ENCODE measurements at places on chromosomes 4 and X.

DNA sequence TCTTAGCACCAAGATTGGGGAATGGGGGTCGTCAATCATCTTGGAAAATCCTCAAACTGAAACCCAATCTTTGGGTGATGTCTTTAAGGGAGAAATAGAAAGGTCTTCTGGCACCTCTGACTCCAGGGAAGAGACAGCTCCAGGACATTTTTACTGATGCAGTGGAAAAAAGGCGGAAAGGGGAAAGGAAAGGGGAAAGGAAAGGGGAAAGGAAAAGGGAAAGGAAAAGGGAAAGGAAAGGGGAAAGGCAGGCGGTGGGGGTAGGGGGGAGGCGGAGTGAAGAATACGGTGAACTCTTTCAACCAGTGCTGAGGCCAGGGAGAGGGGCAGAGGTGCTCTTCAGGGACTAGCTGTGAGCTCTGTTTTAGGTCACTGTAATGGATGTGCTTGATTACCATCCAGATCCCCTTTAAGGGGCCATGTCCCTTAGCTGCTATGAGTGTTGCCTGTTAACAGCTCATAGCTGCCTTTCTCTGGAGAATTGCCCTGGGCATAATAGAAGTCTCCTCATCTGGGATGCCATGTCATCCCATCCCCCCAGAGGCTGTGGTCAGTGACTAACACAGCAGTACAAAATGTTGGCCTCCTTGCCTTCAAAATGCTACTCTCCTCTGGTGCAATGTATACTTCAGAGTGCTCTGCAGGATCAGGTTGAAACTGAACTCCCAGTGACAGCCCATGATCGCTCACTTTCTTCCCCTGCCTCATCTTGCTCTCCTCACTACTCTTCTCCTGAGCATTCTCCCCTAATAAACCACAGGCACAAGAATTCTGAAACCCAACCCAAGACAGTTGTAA lies 92.4 kb upstream of the AP1S2 start:
- no peak for DNase-seq

DNA sequence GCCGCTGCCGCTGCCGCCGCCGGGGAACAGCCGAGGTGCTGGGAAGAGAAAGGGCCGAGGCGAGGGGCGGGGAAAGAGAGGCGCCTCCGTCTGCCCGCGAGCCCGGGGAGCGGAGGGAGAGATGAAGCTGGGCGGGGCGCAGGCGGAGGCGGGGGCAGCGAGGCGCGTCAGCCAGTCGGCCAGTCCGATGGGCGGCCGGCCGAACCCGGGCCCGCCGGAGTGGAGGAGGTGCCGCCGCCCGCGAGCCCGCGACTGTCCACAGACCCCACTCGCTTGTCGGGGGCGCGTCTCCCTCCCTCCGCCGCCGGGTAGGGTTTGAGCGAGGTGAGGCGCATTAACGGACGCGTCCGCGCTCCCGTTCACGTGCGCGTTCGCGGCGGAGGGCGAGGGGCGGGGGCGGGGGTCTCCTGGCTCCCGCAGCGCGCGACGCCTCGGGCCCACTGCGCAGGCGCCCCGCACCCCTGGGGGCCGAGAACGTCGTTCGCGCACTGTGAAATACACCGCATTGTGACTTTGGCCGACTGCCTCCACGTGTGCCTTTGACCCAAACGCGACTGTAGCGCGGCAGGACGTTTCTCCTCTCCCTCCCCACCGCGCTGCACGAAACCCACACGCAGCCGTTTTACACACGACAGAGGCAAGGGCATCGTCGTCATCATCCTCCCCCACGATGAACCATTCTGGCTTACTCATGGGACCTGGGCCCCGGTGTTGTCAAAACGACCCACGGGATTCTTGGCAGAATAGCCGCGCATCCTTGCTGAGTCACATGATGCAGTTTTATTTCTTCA lies at the start of gene NUDT11:
Gene NUDT11 (minus strand): TSS at position 92 of the 791 bp plus-strand sequence. CDS start 148 bp downstream, outside the sequence.
- DNase-seq, result no peak

- no peak for DNase-seq
Observed at GRCh38 chrX:136822337-136823095, 41.8 kb upstream of the ARHGEF6 start.

DNA sequence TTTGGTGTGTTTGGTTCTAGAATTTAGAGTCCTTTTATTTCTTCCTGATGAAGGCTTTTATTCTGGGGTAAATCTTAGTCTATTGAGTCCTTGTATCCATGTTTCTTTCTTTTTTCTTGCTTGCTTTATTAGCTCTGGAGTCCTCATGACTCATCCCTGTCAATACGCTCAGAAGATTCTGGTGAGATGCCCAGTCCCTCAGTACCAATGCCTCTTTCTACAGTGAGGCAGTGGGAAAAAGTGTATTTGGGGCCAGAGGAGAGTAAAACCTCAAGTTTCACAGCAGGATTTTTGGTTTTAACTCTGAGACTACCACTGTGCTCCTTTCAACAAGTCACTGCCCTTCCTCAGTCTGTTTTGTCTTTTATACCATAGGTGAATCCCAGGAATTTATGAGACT lies 368.0 kb downstream of the GBA3 start:
- no peak for DNase-seq

DNA sequence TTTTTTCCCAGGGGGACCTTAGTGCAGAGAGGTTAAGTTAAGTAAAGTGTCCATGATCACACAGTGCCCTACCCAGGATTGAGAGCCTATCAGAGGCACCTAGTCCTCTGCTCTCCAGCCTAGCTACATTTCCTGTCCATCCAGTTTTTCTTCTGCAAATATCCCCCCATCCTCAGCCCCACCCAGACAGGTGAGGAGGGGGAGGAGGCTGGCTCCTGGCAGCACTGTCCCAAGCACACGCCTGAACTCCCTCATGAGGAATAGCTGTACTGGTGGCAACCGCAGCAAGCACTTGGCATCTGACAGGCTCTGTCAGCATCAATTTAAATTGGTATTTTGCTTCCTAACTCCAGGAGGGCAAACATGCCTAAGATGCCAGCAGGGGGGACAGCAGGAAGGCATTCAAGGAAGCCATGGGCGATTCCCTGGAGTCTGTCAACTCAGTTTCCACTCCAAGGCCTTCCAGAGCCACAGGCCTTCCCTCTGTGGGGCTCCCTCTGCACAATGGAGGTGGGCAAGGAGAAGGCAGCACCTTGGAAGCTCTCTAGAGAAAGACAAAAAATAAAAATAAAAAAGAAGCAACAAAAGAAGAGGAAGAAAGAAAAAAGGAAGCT lies 6.4 kb upstream of the FRMPD3 start:
- peak; percentile 55 for DNase-seq

DNA sequence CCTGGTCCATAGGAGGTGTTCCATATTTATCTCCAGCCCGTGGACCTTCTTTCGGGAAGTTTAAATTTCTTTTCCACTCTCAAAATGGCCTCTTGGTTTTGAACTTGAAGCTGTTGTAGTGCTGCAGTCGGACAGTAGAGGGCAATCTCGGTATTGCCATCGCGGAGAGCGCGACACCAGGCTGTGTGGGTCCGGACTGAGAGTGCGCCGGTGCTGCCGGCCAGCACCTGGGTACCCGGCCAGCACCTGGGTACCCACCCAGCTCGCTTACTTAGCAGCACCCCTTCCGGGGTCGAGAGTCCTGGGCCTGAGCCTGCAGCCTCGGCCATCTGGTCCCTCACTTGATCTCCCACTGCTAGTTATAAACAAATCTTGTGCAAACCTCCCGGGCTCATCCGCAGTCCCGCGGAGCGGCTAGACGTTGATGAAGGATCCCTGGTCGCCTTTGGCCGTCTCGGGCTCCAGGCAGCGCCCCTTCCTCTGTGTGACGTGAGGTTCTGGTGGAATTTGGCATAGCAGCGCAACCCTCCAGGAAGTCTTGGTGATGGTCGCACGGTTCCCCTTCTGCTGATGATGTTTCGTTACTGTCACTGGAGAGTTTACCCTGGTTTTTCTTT lies 18.0 kb downstream of the FAM9A start:
- peak; percentile 7 for DNase-seq

DNA sequence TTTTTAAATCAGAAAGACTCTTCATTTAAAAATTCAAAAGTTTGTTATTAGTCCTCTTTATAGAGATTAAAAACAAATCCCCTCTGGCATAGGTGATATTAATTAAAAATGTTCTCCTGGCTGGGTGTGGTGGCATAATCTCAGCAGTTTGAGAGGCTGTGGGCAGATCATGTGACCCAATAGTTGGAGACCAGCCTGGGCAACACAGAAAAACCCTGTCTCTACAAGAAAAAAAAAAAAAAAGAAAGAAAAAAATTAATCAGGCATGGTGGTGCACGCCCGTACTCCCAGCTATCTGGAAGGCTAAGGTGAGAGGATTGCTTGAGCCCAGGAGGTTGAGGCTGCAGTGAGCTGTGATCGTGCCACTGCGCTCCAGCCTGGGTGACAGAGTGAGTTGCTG lies 38.9 kb downstream of the RASGEF1B start:
- no peak for DNase-seq

GRCh38 chrX:13152518-13153185 lies 108.2 kb upstream of the FAM9C start:
- DNase-seq, result no peak

- no peak for DNase-seq
Observed at GRCh38 chrX:69060631-69061408, 104.4 kb downstream of the PJA1 start.

- no peak for DNase-seq
Observed at GRCh38 chr4:154958621-154959358, 177.7 kb downstream of the RBM46 start.

GRCh38 chr4:6448476-6449170 lies 23.8 kb downstream of the PPP2R2C start:
- no peak for DNase-seq

- DNase-seq, result no peak
Observed at GRCh38 chr4:71006203-71006907, 12.9 kb downstream of the DCK start.

- no peak for DNase-seq
Observed at GRCh38 chr4:159390648-159391047, 287.8 kb downstream of the RAPGEF2 start.

DNA sequence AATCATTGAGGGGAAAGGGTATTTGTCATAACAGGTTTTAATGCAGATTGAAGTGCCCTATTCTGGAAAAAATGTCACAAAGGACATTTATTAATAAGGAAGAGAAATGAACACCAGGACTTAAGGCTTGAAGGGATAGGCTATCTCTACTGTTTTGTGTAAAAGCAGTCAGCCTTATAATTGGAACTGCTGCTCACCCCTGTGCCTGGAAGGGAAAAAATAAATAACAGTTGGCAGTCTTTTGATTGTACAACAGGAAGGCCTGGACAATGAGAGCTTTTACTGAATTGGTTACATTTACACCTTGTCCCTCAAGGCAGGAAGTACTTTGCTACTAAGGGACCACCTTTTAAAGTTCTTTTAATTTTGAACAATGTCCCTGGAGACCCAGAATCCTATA lies 17.8 kb upstream of the MAGED4 start:
- no peak for DNase-seq

GRCh38 chr4:37827030-37827685 lies 672 bp downstream of the PGM2 start:
- no peak for DNase-seq

GRCh38 chr4:144189121-144189520 lies 48.6 kb upstream of the GYPA start:
- no peak for DNase-seq

DNA sequence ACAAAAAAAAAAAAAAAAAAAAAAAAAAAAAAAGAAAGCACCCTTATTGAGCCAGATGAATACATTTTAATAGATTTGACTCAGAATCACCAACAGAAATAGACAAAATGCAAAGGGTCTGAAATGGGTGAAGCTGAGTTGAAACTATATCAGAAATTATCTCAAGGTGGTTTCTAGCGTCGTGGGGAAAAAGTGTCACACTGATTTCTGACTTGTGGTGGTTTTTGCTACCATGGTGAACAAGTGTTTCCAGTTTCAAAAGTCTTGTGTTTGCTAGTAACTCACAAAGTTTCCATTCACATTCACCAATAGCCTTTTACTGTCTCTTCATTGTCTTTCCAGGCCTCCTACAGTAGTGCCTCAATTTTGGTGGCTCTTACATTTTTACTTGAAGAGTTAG lies 135.5 kb downstream of the ARHGAP24 start:
- DNase-seq, result no peak

DNA sequence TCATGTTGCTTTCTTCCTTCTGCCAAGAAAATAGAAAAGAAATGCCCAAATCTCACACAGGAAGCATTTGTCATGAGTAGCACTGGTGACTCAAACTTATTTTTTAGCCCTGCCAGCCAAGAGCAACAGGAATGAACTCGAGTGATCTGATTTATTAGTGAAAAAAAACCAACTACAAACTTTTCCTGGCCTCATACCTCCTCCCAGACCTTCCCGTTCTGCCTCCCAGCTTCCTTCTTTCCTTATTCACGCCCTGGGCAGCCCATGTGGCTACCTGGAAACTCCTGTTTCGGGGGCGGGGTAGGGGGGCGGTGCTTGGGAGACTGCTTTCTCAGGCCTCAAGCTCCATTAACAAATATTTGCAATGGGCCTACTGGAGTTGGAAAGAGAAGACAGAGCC lies 178.5 kb downstream of the NHS start:
- no peak for DNase-seq

DNA sequence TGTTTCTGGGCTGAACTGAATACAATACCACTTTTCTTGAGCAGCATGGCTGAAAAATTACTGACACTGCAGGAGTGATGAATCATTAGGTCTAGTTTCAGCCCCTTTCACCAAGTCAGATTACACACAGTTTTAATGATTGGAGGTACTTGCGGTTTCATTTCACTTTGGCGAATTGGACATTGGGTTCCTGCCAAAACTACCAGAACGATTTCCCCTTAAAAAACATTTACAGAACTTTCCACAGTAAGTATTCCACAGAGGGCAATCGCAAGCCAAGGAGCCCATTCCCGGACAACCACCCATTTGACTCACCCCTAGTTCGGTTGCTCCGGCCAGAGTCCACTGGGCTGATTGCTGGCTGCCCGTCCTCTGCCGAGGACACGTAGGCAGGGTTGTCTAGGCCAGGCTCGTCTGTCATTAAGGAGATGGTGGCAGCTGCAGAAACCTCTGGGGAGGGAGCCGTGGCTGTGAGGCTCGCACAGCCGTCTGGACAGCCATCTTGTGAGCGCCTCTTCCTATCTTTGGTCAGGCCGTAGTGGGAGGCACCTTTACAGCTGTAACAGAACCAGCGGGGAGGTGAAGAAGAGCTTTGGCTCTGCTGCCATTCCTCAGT lies 83.5 kb downstream of the LNX1 start:
- peak; percentile 44 for DNase-seq

- DNase-seq, result no peak
Observed at GRCh38 chr4:153676486-153676885, 7.6 kb upstream of the TLR2 start.

DNA sequence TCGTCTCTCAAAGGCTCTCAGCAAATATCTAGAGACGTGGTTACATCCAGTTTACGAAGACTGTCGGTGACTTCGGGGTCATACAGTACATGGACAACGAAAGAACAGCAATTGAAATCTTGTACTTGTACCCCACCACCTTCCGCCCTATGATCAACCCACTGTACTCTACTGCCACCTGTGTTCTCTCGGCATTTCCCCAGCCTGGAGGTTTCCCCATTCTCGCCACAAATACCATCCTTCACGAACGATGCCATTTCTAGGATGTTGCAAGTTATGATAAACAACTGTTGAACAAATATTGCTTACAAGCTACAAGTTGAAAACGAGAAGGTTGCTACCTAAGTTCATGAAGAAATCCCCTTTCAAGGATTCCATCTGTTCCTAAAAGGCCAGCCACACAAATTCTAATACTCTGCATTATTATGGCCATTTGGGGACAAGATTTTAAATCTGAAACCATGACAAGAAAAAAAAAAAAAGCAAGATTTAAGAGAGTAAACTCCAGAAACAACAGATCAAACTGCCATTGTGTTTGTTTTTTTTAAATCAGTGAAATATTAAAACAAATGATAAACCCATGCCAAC lies 1.6 kb downstream of the APBB2 start:
- no peak for DNase-seq
